Astrocyte of the spinal cord (primary cell): ENCODE measurements at places on chromosomes 1 and 21.

- no peak for DNase-seq
Measured at GRCh38 chr1:201665036-201665435, 126.1 kb downstream of the NAV1 start.

- no peak for DNase-seq
Measured at GRCh38 chr1:40783001-40783905, at the start of gene KCNQ4. TSS of gene KCNQ4 (plus strand) at chr1:40783787. CDS start at chr1:40784094, 307 bp downstream.

DNA sequence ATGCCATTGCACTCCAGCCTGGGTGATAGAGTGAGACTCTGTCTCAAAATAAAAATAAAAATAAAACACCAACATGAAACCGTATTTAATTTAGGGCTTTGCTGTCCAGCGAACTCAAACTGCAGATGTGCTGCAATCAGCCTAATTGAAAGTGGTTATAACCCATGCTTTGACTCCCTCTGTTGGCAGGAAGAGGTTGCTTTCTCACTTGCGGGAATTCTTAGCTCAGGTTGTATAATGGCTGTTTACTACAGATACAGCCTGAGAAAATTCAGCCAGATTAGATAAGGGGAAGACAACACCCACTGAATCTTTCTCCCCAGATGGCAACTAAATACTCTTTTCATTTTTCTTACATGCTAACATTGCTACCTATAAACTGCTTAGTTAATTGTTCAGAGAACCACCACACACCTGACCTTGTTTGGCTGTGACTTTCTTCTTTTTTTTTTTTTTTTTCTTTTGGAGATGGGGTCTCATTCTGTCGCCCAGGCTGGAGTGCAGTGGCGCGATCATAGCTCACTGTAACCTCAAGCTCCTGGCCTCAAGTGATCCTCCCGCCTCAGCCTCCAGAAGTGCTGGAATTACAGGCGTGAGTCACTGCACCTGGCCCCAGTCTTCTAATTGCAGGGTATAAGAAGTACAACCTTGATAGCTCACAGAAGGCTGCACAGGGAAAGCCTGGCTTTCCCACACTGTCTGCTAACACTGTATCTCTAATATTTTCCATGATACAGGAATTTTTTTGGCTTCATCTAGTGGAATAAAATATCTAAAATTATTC lies 34.6 kb downstream of the DNTTIP2 start:
- peak; percentile 84 for DNase-seq

DNA sequence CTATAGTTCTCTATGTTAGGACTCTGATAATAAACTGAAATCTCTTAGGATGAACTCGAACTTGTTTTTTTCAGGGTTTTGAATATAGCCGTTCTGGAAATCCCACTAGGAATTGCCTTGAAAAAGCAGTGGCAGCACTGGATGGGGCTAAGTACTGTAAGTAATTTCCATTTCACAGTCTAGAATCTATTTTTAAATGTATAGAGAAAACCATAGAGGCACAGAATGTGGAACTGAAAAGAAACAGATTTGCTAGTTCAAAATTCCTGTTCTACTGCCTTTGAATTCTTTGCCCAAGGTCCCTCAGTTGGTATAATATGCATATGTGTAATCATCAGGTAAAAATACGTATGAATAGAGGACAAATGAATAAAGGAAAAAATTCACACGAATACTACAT lies 4.8 kb downstream of the CTH start:
- no peak for DNase-seq

- DNase-seq: no peak
Measured at GRCh38 chr1:246591047-246591446, 24.8 kb downstream of the CNST start.

DNA sequence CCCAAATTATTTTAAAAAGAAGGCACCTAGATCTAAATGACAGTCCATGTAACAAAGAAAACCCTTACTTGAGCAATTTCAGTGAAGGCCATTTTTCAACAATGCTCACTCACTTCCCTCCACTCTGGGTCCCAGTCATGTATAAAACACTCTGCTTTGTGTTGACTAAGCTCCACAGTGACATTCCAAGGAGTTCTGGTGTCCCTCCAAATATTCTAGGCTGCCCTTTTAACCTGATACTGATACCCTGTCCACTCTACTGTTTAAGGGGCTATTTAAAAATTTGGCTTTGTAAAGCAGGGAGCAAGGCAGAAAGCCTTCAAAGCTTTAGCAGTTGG lies 73.6 kb downstream of the GNG12 start:
- peak; percentile 38 for DNase-seq
